ENCODE measurements at places on chromosomes 13 and 19.

DNA sequence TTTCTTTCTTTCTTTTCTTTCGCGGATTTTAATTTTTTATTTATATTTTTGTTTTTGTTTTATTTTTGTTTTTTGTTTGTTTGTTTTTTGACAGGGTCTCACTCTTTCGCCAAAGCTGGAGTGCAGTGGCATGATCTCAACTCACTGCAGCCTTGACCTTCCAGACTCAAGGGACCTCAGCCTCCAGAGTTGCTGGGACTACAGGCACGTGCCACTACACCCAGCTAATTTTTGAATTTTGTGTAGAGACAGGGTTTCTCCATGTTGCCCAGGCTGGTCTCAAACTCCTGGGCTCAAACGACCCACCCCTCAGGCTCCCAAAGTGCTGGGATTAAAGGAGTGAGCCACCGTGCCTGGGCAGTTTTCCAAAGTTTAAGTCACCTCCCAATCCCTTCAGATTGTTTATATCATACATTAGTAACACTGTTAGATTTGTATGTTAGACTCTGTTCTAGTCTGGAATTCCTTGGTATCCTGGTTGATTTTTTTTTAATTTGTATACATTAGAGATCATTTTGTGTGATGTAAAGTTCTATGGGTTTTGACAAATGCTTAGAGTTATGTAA lies 597.3 kb downstream of the DCT start:
- DNase-seq: no peak

DNA sequence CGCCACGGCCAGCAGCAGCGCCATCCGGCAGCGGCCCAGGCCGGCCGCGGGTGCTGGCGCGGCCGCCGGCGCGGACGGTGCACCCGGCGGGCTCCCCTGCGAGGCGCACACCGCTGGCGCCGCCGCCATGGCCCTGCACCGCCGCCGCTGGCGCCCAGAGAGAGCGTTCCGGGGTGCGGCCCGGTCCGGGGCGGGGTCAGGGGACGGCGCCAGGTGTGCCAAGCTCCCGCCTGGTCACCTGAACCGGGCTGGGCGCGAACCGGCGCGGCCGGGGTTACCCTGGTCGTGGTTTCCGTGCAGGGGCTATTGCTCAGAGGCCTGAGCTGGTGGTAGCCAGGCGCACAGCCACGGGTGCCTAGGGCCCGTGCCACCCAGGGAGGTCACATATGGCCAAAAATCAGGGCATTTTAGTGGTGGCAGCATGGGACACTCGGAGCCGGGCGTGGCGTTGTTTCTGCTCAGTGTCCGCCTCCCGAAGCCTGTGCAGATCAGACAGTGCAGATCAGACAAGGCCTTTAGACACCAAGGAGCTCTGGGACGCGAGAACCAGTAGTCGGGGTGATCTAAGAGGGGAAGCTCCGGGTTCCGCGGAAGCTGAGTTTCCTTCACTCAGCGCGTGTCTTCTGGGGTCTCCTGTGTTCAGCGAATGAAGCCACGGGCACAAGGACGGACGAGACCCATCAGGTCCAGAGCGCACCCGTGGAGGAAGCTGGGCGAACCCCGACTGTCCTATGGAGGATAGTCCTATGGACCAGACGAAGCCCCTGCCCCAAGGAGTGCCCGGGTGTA lies at the start of gene TMEM238:
Gene TMEM238, minus strand, starts transcription at position 162 of the 789 bp plus-strand sequence. Its CDS starts 33 bp downstream, at position 129.
- no peak for DNase-seq

GRCh38 chr19:33441277-33441699 lies 67.8 kb downstream of the CEBPG start:
- DNase-seq: no peak

- DNase-seq: no peak
Observed at GRCh38 chr13:52921194-52921593, 72.8 kb upstream of the PCDH8 start.

DNA sequence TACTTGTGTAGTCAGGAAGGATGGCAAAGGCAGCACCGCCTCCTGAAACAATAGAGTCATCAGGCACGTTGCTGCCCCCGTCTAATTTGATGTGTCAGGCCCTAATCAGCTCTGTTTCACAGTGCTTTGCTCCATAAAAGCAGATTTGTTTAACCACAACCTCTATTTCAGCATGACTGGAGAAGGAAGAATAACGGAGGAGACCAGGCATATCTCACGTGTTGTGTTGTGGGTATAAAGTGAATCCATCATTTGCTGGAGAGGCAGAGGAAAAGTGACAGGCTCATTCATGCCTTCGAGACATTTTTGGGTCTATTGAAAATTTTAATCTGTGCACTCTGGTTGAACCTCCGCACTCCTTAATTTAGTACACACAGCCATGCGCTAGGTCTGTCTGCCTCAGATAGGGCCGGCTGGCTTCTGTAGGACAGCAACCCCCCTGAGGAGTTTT lies 940.4 kb upstream of the SLC10A2 start:
- DNase-seq: no peak

DNA sequence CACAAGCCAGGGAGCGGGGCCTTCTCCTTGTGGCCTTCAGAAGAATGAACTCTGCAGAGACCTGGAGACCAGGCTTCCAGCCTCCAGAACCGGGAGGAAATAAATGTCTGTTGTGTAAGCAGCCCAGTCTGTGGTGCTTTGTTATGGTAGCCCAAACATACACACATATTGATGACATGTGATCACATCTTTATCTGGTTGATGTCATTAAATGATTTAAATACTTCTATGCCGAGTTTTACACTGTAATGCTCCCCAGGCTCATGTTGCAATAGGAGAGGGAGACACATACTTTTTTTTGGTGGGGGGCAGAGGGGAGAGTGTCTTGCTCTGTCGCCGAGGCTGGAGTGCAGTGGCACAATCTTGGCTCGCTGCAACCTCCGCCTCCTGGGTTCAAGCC lies 188.0 kb upstream of the IRS2 start:
- DNase-seq: no peak

DNA sequence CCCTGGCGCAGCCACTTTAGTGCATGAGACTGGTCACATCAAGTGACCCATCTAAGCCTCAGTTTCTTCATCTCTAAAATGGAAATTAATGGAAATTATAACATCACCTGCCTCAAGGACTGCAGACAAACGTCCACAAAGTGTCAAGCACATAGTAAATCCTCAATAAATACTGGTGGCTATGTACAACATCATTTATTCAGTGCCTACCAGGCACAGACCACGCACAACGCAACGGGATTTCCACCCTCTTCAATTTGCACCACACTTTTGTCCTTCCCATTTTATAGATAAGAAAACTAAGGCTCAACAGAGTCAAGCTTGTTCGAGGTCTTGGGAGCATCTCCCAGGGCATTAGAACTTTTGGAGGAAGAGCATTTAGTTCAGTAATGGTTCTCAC lies 1.4 kb downstream of the ELAVL1 start:
- no peak for DNase-seq

DNA sequence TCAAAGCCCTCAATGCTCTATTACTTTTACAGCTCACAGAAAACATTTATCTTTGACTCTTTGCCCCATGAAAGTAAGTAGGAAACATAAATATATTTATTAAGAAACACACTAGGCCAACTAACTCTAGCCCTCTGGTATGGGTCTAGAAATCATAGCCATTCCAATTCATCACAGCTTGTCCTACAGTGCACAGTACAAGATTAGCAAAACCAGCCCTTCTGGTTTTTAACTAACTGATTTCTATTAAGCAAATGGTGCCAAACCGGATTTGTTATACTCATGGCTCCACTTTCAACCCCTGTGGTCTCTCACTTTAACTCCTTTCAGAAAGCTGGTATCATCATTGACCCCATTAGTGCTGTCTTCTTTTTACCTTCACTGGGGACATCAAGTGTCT lies 5.6 kb upstream of the LRRC63 start:
- DNase-seq: no peak

DNA sequence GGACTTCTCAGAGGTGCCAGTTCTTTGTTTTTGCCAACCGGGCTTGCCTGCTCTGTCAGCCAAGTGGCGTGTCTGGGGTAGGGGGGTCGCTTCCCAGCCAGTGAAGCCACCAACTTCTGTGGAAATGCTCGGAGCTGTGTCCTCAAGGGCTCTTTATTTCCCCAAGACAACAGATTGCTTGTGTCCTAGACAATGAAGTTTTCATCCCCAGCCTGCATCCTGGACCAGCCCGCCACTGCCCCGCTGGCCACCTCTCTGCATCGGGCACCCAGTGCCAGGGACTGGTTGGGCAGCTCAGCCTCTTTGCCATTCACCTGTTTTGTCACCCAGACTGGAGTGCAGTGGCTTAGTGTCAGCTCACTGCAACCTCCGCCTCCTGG lies 3.7 kb downstream of the RAB11B start:
- no peak for DNase-seq

DNA sequence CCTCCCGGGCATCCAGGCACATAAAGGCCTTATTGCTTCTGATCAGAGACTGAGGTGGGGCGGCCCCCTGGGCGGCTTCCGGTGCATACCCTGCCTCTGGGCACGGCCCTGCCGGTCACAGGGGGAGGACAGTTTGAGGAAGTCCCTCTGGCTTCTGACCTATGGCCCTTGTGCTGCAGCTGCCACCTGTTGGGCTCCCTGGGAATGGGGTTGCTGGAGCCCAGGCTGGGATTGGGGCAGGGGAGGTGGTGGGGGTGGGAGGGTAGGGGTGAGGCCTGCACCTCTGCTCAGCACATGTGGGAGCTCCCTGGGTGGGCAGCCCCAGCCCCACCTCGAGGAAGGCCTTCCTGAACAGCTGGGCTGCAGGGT lies 10.7 kb downstream of the ANO8 start:
- no peak for DNase-seq

DNA sequence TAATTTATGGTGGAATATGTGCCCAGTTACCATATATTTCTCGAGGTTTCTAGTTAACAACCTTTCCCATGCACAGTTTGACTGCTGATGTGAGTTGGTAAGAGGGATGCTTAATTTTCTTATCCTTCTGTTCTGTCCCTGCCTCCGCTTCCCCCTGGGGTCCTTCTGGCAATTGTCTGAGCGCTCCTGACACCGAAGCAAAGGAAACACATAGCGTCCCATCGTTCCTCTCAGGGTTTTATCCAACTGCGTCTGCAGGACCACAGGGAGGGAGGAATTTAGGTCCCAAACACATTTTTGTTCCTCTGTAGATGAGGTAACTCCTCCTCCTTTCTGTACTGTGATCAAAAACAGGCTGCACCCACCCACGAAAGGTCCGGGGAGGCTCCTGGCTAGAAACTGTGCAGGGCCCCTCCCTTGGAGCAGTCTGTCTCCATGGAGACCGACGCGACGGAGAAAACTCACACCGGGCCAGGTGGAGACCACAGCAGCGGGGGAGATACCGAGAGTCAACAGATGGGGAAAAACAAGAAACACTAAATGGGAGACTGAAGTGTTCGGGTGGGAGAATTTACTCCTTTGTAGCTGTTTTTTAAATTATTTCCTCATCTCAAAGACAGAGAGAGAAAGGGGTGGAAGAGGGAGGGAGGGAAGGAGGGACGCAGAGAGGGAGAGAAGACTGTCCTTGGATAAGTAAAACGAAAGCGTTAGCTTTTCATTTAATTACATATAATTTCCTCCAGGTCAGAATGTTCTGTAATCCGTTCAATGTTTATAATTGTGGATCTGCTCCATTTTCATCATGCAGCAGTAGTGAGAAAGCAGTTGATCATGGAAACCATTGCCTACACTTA lies 191.8 kb upstream of the NBEA start:
- DNase-seq: no peak

DNA sequence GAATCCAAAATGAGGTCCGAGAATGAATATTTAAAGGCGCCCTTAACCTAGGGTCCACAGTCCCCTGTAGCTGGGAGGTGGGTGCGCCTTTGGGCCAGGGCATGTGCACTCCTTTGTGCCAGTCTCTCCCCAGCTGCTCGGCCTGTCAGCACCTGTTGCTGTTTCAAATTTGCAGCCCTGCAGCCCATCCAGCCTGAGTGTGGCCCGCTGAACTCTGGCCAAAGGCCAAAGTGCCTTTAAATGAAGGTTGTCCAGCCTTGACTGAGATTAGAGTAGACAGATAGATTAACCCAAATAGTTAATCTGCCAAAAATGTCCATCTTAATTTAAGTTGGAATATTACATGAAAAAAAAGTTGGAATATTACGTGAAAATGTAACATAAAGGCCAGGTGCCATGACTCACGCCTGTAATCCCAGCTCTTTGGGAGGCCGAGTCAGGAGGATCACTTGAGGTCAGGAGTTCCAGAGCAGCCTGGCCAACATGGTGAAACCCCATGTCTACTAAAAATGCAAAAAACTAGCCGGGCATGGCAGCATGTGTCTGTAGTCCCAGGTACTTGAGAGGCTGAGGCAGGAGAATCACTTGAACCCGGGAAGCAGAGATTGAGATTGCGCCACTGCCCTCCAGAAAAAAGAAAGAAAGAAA lies 25.3 kb downstream of the TPT1 start:
- no peak for DNase-seq

DNA sequence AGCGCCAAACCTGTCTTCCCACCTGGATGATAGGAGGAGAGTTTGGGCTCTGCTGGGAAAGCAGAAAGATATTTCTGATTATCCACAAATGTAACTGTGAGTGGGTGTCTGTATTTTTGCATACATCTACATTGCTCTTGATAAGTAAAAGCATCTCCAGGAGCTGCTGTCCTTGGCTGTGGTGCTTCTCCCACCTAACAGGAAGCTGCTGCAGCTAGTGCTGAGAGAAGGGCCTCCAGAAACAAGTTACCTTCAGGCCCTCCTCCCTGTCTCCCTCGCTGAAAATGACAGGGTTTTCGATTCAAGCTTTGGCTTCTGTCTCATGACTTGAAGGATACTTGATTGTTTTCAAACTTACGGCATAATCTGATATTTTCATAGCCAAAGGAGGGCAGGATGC lies 90.1 kb downstream of the FOXO1 start:
- DNase-seq: no peak

- no peak for DNase-seq
Observed at GRCh38 chr13:63085851-63086250, 1670.2 kb upstream of the PCDH20 start.

DNA sequence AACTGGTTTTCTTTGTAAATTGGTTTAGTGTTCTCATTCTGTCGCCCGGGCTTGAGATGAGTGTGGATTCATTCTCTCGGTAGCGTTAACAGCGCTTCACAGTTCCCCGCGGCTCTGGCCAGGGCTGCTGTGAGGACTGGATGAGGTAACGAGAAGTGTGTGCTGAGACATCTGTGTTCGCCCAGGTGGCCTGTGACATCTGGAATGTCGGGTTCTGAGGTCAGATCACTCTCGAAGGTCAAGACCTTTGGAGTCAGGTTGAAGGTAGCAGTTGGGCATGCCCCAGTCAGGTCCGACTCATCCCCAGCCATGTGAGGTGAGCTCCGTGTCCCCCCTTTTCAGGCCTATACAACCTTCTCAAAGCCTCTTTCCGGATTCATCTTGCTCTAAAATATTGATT lies 13.4 kb upstream of the TUBGCP3 start:
- no peak for DNase-seq
